Effector CD8-positive, alpha-beta T cell (primary cell): ENCODE measurements at places on chromosomes 5 and 9.

DNA sequence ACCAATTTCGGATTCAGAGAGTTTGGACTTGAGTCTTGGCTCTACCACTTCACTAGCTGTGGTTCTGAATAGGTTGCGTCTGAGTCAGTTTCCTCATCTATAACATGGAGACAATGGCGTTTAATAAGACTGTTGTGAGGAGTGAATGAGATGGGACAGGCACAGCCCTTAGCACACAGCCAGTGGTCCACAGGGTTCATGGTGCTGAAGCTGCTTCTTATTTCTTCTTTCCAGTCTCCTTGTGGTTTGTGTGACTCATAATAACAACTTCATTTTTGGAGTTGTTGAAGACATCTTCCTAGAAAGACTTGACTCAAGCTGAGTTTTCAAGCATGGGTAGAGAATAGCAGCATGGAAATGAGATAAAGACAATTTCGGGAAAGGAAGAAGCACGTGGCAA lies 172.6 kb upstream of the PPP2R2B start:
- DNase-seq = no peak

DNA sequence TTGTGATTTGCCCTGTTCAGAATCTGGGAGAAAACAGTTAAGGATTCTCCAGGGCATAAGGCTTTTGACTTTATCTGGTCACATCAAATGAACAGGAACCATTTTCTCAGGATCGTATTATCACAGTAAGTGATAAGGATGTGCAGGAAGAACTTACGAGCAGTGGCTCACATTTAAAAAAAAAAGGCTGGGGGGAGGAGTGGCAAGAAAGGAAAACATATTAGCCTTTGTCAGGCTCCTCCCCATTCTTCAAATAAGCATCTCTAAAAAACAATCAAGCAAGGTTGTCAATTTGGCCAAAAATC lies 234.3 kb upstream of the TMEM161B start:
- DNase-seq = no peak

GRCh38 chr5:138962614-138963370 lies 87.7 kb upstream of the LRRTM2 start:
- no peak for DNase-seq

GRCh38 chr9:69513141-69513820 lies 158.9 kb downstream of the APBA1 start:
- DNase-seq = no peak

DNA sequence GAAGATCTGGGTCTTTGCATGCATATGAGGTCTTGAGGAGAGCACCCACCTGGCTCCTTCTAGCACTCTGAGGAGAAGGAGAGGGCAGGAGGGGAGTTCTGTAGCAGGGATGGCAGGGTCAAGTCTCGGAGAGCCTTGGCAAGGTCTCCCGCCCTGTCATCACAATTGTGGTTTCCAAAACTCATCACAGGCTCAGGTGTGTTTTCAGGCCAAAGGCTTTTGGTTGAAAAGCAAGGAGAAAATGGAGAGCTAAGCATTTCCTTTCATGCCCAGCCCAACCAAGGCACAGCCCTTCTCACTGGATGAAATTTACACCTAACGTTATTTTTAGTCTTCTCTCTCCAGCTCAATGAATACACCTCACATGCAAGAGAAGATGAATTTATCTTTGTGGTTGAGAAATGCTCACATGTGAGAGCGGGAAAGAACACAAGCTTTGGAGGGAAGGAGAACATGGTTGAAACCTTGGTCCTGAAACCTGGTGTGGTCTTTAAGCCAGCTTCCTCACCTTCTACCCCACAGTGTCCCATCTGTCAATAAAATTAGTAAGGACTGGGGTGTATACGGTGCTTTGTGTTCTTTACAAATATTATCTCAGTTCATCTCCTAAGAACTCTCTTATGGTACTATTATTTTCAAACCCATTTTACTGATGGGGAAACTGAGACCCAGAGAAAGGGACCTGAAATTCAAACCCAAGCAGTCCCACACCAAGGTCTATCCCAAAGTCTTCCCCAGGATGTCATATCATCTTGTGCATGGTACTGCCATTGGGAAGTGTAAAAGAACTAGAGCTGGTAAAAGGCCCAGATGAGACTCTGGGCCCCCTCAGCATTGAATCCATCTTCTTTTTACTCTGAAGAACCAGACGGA lies 47.8 kb upstream of the CPEB4 start:
- no peak for DNase-seq

GRCh38 chr9:74666625-74667316 lies 169.6 kb downstream of the RORB start:
- no peak for DNase-seq

- DNase-seq = no peak
Observed at GRCh38 chr5:89401659-89402058, 518.7 kb upstream of the MEF2C start.

GRCh38 chr5:172453206-172453985 lies 929 bp downstream of the SH3PXD2B start:
- no peak for DNase-seq

- DNase-seq = no peak
Observed at GRCh38 chr5:34900652-34901051, 14.7 kb downstream of the RAD1 start.

GRCh38 chr5:10572451-10572850 lies 8.6 kb downstream of the ANKRD33B start:
- no peak for DNase-seq
